ENCODE measurements at places on chromosomes 2 and 18.

DNA sequence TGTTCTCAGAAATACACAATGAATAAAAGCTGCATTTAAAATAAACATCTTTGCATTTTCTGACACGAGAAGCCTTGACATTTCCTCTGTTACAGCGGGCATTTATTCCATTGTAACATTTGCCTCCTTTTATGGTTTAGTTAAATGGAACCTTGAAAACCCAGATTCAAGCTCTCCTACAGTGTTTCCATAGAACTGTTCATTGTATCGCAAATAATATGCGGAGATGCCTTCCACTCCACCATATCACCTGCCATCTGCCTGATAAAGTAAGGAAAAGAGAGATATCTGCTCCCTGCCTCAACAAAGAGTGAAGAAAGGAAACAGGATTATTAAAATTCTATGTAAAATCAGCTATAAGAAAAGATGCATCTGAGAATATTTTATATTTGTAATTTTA is 69.8 kb downstream of the CDH19 start:
- no peak for DNase-seq

- DNase-seq: no peak
These were observed 37.8 kb upstream of the CREB1 start for GRCh38 chr2:207491956-207492355.

GRCh38 chr18:39681061-39681460 is 2115.5 kb upstream of the CELF4 start:
- DNase-seq: no peak

- no peak for DNase-seq
These were observed 1.3 kb downstream of the LAPTM4A start for GRCh38 chr2:20050104-20050645.
